Substantia nigra (tissue), 51 donors: ENCODE measurements at places on chromosomes 2 and 18.
A peak's percentile ranks its signal among the peaks of the same experiment; 100 is the strongest.

DNA sequence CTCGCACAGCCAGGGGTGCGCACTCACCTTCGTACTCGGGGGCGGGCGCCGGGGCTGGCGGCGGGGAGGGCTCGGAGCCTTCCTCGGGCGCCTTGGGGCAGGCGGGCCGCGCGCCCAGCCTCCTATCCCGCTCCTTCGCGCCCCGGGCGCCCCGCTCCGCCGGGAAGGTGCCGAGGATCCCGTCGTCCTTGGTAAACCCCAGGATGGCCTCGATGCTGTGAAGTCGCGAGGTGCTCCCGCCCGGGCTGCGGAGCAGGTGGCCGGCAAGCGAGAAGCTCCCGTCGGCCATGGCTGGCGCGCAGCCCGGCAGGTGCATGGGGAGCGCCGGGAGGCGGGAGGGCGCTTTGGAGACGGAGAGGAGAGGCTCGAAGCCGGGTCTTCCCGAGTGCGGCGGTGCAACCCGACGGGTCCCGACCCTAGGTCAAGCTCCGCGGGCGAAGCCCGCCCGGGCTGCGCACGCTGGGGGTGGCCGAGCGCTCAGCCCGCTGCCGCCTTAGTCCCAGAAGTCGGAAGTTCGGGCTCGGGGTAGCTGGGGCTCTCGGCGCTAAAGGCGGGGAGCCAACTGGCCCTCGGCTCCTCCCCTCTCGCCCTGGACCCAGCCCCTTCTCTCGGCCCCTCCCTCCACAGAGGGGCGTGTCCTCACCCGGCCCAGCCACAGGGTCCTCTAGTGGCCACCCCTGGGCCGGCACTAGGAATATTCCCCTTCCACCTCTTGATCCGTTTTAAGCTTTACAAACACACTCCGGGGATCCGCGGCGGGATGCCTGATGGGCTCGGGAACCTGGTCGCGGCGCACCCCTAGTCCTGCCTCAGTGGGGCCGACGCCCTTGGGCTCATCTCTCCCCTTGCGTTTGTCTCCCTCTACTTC, at the start of gene RAX:
Gene RAX, minus strand, starts transcription at position 564 of the 868 bp plus-strand sequence. Its CDS starts 248 bp downstream, at position 316.
- no peak for DNase-seq

GRCh38 chr2:126655051-126655450, 907 bp upstream of the GYPC start:
- DNase-seq = no peak

GRCh38 chr2:100137866-100138570, 4.4 kb downstream of the AFF3 start:
- DNase-seq = no peak

DNA sequence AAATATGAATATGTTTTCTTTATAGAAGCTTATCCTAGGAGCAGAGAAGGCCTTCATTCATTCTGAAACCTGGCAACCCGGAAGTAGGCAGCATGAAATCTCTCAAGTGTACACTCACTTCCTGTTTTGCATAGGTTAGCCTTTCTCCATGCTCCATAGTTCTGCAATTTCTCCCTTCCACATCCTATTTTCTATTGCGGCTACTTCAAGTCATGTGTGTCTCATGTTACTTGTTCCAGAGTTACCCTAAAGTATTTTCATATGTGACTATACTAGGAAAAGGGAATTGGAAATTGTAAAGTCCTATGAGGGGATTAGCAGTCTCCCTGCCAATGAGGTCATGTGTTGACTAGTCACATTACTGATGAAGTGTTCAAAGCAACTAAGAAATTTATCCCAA, 320.6 kb downstream of the NCKAP5 start:
- DNase-seq = no peak

DNA sequence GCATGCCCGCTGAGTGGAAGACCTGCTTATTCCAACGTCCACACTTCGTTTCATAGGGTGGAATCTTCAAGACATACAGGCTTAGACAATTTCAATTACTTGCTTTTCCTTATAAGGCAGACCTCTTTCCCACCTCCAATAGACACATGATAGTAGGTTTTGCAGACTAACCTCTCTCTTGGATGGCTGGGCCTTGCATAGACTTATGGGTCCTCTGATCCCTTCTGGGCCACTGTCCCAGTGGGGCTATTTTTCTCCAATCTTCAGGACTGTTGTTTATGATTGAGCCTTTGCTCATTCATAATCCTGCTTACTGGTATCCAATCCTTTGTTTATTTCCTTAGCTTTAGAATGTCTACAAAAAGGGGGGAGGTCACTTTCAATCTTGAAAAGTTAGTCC, 138.9 kb downstream of the FAM210A start:
- DNase-seq = no peak

DNA sequence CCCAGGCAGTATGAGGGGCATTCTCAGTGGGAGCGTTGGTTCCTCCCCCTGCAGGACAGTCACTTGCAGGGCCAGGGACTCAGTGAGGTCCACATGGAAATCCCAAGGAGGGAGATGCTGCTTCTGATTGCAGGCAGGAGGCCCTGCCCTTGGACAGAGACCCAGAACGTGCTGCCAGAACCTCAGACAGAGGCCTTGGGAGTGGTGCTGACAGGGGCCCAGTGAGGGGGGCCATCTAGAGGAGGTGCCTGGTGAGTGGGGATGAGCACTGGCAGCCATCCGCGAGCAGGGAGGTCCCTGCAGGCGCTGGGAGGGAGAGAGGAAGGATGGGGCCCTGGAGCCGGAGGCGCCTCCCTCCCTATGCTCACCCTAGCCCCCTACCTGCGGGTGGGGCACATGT, 133.1 kb downstream of the DYSF start:
- no peak for DNase-seq

DNA sequence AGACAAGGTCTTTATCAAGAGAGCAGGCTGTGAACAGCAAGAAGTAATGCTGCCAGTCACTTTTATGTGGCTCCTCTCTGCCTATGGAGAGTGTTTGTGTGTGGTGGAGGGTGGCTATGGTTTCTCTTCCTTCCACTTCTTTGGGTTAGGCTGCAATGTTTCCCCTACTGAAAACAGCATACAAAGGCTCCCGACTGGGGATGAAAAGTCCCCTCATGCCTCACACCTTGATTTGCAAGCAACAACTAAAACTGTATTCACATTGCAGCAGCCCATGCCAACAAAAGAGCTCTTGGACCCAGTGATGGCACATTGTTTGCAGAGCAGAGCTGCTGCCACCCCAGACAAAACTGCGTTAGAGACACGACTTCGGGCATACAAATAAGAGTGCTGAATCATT, 301.6 kb downstream of the SLC8A1 start:
- DNase-seq = peak; percentile 12

DNA sequence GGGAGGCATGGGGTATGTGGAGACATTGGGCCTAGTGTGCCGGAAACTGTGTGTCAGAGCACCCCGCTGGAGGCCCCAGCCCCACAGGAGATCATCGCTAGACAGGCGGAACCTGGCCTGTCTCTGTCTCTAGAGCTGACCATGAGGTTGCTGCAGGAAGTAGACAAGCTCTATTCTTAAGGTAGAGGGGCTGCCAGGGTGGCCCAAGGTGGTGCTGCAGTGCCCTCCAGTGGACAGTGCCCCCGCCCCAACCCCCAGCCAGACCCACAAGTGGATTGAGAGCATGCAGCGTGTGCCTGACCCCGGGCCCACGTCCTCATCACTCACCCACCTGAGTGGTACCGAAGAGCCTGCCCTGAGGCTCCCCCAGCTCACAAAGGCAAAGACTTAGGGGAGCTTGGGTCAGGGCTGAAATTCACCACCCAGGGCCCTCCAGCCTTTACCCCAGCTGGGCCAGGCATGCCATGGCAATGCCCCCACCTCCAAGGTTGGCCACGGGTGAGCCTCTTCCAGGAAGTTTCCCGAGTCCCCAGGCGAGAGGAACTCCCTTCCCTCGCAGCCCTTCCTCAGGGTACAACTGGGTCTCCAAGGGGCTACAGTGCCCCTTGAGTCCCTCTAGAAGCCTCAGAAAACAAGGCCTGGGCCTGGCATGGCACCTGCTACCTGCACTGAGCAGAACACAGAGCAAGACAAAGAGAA, 155.0 kb downstream of the TTC32 start:
- DNase-seq = no peak
